ENCODE measurements at places on chromosomes 5 and 9.
A peak's percentile ranks its signal among the peaks of the same experiment; 100 is the strongest.

GRCh38 chr9:16341177-16341576, 529.3 kb downstream of the BNC2 start:
- DNase-seq, result no peak

DNA sequence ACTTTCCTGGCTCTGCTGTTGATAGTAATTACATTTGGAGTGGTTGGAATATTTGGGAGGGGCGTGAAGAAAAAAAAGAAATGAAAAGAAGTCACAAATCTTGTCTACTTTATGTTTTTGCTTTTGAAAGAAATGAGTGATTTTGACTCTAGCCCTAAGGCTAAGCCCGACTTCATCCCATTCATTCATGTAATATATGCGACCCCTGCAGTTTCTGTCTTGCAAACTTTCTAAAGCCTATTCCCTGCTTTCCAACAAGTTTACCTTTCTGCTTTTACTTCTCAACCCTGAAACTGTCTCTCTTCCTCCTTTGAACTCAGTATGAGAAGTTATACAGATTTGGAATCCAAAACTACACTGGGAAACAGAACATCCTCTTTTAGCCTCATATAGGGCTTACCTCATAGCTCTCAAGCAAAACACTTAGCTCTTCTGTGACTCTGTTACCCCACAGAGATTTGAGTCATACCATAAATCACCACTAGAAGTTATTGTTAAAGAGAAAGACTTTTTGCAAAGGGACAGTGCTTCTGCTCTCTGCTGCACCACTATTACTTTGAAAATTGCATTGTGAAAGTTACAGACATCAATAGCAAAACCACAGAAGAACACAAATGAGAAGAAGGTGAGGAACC, 1.6 kb downstream of the CFAP95 start:
- no peak for DNase-seq

- DNase-seq, result peak; percentile 15
Measured at GRCh38 chr5:174317256-174317894, 271.9 kb downstream of the NSG2 start.

- no peak for DNase-seq
Measured at GRCh38 chr5:17185773-17186172, 31.7 kb upstream of the BASP1 start.

GRCh38 chr9:129317179-129318011, 139.3 kb upstream of the IER5L start:
- DNase-seq, result no peak

DNA sequence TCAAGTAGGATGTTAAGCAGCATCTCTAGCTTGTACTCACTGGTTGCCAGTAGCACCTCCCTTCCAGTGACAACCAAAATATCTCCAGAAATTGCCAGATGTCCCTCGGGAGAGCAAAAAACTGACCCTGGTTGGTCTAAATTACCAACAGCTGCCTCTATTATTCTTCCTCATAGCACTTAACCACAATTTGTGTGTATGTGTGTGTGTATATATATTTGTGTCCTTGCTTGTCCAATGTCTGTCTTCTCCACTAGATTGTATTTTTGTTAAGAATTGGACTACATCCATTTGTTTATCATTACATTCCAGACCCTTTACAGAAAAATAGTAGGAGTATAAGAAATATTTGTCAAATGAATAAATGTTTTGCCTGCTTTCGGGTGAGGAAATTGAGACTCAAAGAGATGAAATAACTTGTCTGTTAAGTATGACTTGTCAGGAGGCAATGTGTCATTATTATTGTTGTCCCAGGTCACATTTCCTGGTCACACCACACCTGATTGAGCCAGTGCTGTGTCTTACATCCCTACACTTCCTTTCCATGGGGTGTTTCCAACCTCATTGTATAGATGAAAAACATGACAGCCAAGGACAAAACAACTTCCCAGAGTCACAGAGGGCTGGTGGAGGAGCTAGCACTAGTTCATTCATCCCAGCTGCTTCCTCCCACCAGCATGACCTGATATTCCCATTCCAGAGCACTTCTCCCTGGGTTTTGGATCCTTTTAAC, 11.4 kb upstream of the GRPEL2 start:
- no peak for DNase-seq

GRCh38 chr5:39040875-39041274, 33.3 kb downstream of the RICTOR start:
- no peak for DNase-seq

- DNase-seq, result no peak
Measured at GRCh38 chr9:88682431-88682831, 147.5 kb downstream of the NXNL2 start.

GRCh38 chr9:98010445-98010844, 27.3 kb downstream of the ANP32B start:
- no peak for DNase-seq

- DNase-seq, result no peak
Measured at GRCh38 chr9:129524582-129525270, 96.2 kb downstream of the C9orf50 start.

DNA sequence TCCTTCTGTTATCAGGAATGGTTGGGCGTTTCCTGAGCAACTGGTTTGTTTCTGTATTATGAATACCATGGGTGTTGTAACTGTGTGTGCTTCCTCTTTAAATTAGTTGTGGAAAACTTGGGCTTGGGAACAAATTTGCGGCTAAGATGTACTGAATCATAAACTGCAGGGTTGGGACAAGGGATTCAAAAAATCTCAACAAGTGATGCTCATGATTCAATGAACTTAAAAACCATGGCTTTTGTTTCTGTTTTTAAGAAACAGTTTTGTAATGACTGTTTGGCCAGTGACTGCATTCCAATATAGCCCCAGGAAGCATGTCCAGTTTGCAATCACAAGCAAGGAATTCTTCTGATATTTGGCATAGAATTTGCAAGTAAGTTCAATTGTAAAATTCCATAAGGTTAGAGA, 657.5 kb upstream of the WWC1 start:
- DNase-seq, result no peak

- DNase-seq, result no peak
Measured at GRCh38 chr5:139811274-139811607, 15.6 kb downstream of the PSD2 start.

DNA sequence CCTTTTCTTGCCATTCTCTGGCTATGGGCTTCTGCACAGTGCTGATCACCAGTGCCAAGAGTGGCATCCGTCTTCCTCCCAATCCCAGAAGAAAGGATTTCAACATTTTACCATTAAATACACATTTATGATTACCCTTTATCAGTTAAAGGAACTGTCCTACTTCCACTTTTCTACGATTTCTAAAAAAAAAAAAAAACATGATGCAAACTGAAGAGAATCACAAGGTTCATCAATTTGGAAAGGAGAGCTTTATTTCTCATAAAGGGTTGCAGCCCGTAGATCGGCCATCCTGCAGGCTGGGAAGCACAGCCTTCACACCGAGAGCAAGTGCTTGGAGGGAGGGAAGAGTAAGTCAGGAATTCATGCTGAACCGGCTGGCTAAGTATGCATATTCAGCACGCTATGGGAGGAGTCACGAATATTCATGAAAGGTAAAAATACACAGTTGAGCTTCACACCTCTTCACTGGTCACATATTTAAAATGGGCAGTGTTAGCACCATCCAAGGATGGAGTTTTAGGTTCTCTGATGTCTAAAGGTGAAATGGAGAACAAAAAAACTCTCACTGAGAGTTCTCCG, 52.5 kb upstream of the SEMA4D start:
- no peak for DNase-seq

DNA sequence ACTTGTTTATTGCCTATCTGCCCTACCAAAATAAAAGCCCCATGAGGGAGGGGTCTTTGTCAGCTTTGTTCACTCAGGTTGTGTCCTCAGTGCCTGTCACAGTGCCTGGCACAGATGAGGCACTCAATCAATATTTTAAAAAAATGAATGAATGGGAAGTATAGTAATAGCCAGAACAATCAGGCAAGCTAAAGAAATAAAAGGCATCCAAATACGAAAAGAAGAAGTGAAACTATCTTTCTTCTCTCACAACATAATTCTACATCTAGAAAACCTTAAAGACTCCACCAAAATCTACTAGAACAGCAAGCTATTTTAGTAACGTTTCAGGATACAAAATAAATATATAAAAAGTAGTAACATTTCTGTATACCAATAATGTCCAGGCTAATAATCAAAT, 37.8 kb upstream of the C5orf63 start:
- DNase-seq, result no peak

DNA sequence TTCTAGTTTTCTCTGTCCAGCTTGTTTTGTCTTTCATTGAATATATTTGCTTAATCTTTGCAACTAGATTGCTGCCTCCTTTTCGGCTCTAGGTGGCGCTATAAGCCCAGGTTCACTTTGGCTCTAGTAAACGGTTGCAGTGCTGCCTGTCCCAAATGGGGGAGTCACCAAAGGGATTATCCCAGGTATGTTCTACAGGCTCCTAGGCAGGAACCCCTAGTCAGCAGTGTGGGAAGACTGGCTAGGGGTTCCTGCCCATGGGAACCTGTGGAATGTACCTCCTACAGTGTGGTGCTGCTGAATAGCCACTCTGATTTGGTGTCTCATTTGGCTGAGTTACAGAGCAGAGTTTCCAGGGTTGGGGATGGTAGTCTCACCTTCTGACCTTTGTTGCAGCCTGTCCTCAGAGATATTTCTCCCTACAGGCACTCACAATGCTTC, 85.2 kb downstream of the ARSB start:
- no peak for DNase-seq

DNA sequence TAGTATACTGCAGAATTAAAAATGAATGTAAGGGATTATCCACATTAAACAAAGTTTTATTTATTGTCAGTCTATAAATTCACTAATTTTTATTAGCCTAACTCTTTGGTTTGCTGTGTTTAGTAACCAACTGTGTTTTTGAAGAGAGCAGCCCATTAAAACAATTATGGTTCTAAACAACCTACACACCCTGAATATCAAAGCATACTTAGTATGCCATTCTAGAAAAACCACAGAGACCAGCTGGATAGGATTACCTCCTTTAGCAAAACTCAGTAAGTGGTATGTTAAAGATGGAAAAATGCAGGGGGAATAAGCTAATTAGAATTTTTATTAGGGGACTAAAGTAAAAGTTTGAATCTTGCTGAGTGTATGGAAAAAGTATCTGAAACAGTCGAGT, 1981.7 kb upstream of the NUDT12 start:
- DNase-seq, result no peak

Data from DND-41 (cell line).